ENCODE measurements at places on chromosomes 16 and 17. TPM values are rescaled to one million over a fixed set of nuclear protein-coding genes. Genes with fewer than 3 reads are reported as not detected.

ACSM2B gene
- not detected for total RNA-seq

TBL3 gene
- 68.7 TPM for total RNA-seq

KRT13 gene
- total RNA-seq, result not detected

SULT1A2 gene
- total RNA-seq, result 0.57 TPM
